CD14-positive monocyte (primary cell): ENCODE measurements at places on chromosomes 1 and 21.

DNA sequence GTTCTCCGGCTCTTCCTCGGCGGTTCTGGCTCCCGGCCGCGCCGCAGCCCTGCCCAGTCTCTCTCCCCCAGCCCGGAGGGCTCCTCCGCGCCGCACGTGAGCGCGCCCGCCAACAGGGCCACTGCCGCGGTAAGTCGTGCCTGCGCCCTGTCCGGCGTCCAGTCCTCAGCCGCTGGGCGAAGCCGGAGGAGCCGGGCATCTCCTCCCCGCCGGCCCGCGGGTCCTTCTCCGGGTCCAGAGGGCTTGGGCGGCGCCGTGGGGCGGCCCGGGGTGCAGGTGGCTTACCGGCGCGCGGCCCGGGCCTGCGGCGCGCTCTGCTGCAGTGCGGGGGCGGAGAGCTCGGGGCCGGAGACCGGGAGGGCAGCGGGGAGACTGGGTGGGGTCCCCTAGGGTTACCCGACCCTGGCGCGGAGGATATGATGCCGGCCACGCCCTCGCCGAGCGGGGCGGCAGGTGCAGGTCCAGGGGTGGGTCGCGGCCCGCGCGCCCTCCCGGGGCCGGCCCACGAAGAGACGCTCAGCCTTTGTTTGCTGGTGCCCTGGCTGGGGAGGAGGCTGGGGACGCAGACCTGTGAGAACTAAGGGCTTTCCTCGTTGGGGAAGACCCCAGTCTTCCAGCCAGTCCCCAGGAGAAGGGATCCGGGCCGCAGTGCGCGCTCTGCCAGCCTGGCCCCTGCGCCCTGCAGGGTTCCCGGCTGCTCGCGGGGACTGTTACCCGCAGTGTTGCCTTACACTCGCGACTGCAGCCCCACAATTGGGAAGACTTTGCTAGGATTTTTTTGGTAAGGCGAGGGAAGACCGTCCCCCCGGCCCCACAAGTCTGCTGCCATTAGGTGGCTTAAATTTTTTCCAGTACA, at the start of gene DOP1B:
DOP1B (plus strand) TSS at position 10 of the 856 bp plus-strand sequence. CDS start 7,910 bp downstream, outside the sequence.
- no peak for DNase-seq

- DNase-seq = no peak
These were observed 1004.0 kb downstream of the KCNT2 start for GRCh38 chr1:195604287-195604686.

- DNase-seq = no peak
These were observed 84.6 kb upstream of the B3GALT2 start for GRCh38 chr1:193270996-193271395.

GRCh38 chr1:164443836-164444235, 115.1 kb upstream of the PBX1 start:
- DNase-seq = no peak

GRCh38 chr1:56715156-56715555, 70.0 kb downstream of the PRKAA2 start:
- no peak for DNase-seq

- no peak for DNase-seq
These were observed 40.3 kb downstream of the CFHR5 start for GRCh38 chr1:197017558-197018146.

DNA sequence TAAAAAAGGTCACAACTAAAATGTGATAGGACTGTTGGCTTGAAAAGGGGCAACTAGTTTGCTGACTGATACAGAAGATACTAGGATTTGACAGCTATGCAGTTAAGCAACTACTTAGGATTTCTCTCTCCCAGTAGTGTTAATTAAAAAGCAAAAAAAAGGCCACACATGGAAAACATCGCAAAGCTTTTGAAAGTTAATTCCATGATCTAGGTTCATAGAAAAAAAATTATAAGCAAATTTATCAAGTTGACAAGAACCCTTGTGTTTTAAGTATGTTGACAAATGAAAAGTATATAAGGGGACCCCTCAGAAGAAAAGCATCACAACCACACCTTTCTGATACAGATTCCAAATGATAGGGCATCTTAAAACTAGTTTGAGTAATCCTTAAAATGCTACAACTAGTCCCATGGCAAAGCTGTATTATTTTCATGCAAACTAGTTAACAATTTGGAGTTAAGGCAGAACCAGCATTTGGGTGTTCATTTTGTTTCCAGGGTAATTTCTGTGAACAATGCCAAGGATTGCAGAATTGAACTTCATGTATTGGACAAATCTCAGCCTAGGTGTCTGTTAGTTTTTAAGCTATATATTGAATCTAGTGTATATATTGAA, 4.1 kb downstream of the PNRC2 start:
- DNase-seq = no peak

DNA sequence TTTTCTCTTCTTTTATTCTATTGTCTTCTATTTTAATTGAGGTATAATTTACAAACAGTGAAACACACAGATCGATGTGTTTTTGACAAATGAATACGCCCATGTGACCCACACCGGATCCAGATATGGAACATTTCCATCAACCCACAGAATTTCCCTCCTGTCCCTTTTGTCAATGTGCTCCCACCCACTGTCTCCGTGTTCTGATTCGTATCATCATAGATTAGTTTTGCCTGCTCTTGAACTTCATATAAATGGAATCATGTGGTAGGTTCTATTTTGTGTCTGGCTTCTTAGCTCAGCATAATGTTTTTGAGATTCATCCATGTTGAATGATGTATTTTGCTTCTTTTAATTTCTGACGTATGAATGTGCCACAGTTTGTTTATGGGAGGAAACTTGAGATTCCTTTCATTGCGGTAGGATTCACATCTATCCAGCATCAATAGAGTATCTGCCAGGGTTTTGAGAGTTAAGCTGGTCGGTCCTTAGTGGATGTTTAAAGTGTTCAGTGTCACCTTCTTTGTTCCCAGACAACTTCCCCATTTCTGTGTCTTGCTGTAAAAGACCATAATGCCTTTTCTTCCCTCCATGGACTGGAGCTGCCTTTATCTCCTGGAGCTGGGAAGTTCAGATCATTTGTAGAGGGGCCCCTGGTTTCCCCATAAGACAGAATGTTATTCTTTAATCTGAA, 14.7 kb downstream of the NAV1 start:
- DNase-seq = peak; percentile 20

DNA sequence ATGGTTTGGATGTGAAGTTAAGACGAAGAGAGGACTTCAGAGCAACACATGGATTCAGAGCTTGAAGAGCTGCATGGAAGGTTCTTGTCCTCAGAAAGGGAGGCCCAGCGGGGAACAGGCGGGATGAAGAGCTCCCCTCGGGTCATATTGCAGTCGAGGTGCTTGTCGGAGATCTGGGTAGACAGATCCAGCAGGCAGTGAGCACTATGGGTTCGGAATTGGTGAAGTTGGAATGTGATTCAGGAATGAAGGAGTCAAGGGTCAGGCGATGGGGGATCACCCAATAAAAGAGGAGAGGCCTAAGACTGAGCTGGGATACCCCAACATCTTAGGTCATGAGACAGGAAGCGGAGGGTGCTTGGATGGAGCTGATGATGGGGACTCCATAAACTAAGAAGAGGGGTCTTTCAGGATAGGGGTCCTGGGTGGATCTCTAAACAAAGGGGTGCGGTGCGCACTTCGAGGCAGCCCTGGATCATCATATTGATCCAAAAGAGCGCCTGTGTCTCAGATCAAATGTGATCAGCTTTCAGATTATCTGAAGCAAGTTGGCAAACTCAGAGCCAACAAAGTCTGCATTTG, 176.3 kb upstream of the VAMP3 start:
- DNase-seq = no peak

DNA sequence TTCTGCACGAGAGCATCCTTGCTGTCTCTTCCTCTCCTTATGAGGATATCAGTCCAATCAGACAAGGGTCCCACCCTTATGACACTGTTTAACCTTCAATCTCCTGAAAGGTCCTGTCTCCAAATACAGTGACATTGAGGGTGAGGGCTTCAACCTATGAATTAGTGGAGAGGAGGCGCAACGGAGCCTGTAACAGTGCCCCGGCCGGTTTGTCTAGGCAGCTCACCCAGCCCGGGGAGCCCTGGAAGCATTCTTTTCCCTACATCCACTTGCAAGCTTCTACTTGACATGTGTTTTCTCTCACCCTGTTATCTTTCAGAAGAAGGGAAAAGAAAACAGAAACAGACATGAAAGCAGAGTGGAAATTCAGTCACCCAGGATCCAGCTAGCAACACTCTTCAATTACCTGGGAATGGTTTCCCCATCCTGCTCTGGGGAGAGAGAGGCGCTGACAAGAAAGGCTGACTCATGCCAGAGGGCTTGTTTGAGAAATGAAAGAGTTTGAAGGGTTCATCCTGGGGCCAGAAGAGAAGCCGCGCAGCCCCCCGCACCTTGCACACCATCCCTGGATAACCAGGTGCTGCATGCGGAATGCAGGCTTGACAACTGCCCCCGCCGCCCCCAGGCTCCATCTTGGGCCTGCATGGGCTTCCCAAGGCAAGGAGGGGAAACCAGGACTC, 394.9 kb downstream of the NPHP4 start:
- DNase-seq = no peak

GRCh38 chr21:36423771-36424433, 38.7 kb downstream of the CHAF1B start:
- no peak for DNase-seq

DNA sequence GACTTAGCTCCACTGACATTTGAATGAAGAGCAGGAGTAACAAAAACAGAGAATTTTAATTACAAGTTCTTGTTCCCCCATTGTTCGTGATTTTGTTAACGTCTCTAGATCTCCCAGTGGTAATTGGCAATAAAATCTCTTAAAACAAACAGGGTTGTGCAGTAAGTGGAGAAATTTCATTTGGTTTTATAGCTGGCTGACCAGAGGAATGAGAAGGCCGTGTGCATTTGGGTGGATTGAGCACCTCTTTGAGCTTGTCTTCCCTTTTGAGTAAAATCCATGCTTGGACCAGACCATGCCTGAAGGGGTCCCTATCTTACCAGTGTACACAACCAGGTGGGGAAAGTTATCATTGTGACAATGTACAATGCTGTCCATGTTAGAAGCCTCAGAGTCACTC, 137.8 kb downstream of the HIVEP3 start:
- DNase-seq = no peak

DNA sequence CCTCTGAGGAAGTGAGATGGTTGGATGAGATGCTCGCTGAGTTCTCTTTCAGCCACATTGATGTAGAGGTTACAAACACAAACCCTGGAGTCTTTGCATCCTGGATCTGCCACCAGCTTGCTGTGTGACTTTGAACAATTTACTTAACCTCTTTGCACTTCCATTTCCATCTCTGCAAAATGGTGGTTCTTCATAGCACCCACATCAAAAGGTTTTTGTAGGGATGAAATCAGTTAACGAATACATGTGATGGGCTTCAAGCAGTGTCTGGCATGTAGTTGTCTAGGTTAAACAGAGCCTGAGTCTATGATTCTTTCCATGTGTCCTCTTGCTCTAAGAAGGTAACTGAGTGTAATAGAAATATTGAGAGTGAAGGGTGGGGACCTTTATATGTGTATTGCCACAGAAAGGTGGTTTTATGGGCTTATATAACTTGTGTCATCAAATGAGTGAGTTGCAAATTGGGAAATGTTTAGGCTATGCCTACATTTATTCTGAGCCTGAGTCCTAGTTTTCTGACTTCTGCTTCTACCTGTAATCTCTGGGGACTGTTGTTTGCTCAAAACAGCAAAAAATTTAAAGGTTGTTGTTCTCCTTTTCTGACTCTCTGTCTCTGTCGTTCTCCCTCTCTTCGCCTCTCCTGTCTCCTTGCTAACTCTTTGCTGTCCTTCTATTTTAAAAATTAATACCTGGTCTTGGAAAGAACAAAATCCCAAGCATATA, 27.3 kb upstream of the LRRN2 start:
- DNase-seq = no peak

GRCh38 chr1:61051719-61052394, 30.5 kb upstream of the NFIA start:
- DNase-seq = no peak

GRCh38 chr1:228547464-228547792, 60.2 kb downstream of the RNF187 start:
- no peak for DNase-seq

DNA sequence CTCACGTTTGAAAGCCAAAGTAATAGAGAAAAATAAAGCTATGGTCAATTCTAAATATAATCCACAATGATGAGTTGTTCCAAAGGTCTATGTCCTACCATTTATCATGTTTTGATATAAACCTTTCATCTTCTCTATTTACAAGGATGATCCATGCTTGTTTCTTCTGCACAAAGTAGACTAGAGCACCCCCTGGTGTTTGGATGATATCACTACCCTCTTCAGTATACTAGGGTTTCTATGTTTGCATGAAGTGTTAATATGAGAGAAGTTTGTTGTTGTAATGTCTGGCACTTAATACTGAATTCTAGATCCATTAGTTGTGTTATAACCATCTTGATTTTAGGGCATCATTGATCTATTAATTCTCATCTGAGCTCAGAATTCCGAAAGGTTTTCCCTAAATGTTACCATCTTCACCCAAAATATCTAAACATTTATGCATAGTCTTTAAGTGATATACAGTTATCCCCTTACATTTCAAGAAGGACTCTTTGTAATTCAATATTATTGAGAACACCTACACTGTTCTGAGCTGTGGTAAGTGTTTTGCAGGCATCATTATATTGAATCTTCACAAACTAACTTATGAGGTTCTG, 21.1 kb downstream of the CLDN8 start:
- no peak for DNase-seq

GRCh38 chr1:234838182-234838581, 228.2 kb upstream of the IRF2BP2 start:
- DNase-seq = no peak

- no peak for DNase-seq
These were observed 189.5 kb downstream of the PRDM16 start for GRCh38 chr1:3258386-3259003.

GRCh38 chr1:33001282-33001681, 35.4 kb downstream of the AK2 start:
- DNase-seq = no peak

DNA sequence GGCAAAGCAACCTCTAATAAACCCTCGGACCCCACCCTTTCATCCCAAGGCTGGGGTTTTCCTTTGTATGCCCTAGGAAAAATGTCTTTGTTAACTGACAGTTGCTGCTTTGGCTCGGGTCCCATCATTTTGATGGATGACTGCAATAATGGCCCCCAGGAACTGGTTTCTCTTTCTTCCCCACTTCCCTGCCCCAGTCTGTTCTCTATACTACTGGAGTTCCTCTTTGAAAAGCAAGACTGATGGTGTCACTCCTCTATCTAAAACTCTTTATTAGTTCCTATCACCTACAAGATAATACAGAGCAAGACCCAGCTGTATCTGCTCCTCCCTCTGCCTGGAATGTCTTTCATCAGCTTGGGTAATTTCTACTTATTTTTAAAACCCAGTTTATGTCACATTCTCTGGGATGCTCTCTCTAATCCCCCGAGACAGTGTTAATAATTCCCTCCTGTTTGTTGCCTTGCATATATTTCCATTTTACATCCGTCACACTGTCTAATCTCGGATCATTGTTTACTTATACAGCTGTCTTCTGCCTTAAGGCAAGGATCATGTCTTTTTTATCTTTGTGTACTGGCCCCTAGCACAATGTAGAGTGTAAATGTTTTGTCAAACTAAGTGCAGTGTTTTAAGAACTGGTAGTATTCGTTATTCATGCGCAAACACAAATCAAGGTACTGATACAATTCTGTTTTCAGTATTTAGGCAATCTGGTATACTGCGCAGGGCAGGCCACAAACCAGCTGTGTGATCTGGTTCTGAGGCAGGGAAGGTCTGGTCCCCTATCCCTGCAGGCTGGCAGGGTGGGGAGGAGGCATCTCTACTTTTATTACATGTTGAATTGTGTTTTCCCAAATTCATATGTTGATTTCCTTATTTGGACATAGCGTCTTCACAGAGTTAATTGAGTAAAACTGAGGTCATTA, 16.1 kb downstream of the SLAMF1 start:
- DNase-seq = peak; percentile 28

GRCh38 chr1:192497214-192497794, 78.3 kb upstream of the RGS1 start:
- no peak for DNase-seq

GRCh38 chr1:245842106-245842505, 665.0 kb downstream of the SMYD3 start:
- DNase-seq = no peak
